ENCODE measurements at places on chromosomes 4 and X.

DNA sequence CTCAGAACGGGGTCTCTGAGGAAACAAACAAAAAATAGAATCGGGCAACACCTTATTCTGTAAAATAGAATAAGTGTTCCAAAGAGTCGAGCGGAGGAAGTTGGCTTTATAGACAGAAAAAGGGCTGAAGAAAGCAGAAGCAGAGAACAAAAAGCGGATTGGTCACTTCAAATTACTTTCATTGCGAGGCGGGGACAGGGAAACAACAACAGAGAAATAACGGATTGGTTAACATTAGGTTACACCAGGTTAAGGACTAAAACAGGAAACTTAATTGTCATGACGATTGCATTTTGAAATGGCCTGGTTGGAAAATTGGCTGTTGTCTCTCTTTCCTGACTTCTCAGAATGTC is 433 bp upstream of the COQ2 start:
- no peak for DNase-seq

DNA sequence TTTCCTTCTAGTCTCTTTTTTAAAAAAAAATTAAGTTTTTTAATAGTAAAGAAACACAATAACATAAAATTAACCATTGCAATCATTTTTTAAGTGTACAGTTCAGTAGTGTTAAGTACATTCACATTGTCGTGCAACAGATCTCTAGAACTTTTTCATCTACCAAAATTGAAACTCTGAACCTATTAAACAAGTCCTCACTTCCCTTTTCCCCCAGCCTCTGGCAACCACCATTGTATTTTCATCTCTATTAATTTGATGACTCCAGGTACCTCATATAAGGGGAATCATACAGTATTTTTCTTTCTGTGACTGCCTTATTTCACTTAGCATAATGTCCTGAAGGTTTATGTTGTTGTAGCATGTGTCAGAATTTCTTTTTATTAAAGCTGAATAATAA is 31.8 kb downstream of the MSL3 start:
- no peak for DNase-seq

DNA sequence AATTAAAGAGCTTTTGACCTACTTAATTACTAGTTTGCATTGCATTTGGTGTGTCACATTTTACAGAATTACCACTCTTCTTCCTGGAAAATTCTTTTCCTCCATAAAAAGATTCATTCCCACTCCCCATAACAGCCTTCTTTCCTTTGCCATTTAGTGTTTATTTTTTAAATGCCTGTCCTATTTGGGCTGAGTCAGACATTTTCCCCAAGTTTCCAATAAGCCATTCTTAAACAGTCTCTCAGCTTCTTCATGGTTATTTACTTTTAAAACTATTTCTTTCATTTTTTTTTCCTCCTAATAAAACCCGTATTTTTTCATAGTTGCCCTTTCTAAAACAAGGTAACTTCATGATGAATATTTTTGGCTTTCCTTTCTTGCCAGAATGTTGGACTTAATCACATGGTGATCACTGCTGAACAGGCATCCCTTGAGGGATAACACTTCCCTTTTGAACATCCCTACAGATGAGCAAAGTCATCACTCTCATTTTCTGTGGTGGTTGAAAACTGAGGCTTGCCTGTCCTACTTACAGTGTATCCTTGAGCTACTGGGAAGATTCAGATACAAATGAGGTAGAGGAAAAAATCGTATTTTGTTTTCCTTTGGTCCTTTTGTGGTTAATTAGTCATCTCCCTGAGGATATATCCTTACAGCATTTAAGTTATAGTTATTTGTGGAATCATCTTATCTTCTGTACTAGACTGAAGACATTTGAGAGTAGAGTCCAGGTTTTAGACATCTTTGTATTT is 520.5 kb upstream of the NR3C2 start:
- DNase-seq, result no peak

DNA sequence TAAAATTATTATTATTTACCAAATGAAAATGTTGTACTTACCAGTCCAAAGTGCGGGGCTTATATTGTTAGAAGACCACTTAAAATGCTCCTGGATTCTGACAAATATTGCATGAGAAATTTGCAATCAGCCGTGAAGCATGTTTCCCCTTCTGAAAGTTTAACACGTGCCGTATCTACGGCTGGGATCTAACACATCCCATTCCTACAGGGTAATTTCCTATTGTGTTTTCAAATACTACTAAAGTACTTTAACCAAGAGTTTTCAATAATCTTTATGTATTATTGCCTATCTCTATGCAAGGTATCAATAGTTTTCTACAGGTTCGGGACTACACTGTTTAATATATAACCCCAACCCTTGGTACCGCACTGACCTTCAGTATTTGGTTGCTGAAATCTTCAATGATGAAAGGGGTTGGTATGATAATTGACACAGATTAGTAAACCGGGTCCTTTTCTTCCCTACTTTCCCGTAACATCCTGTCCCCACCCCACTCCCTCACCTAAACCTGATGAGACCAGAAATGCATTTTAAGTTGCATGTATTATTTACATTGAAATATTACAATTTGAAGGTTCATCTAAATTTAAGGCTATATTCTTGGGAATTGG is 795 bp upstream of the BRWD3 start:
- peak; percentile 1 for DNase-seq

GRCh38 chrX:1824855-1825254 is 210.0 kb downstream of the ASMT start:
- DNase-seq, result no peak

DNA sequence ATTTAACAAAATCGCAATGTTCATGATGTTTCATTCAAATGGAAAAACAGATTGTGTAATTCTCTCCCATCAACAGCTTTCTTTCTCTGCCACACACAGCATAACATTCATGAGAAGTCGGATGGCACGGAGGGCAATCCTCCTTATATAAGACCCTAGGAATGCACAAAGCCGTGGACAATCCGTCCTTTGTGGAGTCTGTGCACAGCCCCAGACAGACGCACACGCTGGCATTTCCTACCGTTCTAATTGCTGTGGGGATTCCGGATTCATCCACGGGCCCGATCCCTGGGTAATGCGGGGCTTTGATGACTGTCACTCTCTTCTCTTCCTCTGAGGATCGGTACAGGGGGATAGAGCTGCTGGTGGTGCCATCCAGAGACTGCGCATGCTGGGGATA is 121.9 kb upstream of the PDLIM3 start:
- no peak for DNase-seq

Measured in Jurkat, Clone E6-1 (cell line).